T-helper 22 cell (primary cell): ENCODE measurements at places on chromosomes 7 and 10.

DNA sequence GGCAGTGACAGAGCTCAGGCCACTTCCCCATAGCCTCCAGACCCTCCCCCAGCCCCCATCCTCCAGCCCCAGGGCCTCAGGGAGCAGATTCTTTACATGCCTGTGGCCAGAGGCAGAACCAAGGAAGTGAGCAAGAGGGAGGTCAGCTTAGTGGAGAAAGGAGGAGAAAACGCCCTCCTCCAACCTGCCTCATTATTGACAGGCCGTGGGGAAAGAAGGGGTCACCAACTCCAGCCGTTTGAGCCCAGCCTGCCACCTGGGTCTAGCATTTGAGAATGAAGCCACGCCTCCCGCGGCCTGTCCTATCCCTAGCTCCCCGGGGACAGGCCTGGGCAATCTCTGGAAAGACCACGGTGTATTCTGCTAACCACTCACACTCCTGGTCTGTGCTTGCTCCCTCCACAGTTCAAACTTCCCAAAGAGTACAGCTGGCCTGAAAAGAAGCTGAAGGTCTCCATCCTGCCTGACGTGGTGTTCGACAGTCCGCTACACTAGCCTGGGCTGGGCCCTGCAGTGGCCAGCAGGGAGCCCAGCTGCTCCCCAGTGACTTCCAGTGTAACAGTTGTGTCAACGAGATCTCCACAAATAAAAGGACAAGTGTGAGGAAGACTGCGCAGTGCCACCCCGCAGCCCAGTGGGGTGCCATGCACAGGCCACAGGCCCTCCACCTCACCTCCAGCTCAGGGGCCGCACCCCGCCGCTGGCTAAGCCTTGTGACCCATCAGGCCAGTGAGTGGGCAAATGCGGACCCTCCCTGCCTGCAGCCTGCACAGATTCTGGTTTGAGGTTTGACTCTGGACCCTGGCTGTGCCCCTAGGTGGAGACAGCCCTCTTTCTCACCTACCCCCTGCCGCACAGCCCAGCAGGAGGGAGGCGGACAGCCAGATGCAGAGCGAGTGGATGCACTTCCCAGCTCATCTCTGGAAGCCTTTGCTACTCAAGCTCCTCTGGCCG is 14.3 kb upstream of the TRIM8 start:
- no peak for DNase-seq

GRCh38 chr7:7125963-7126362 is 56.4 kb upstream of the C1GALT1 start:
- DNase-seq, result no peak

- DNase-seq, result peak; percentile 66
These were observed 438.1 kb upstream of the GALNT17 start for GRCh38 chr7:70693686-70694433.

DNA sequence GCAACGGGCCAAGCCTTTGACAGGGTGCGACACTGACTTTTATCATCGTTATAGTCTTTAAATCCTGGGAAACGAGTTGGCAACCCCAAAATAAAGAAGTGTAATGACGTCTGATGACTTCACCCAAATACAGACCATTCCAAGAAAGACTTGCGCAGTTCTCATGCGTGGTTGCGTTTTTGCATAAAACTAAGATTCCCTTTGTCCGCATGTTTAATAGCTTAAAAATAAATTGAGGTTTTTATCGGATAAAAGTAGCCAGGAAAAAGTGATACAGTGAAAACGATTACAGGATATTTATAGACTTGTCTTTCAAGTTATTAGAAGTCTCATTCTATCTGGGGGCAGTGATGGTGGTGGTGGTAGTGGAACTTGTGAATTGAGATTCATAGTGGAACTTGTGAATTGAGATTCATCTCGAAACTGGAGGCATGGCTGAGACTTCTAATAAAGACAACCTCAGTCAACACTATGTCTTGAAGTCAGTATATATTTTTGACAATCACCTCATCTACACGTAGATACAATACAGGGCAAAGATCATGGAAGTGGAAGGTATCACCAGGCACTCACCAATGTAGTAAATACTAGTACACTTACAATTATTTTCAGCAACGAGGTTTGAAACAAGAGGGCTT is 1.2 kb upstream of the NAMPT start:
- DNase-seq, result no peak

- DNase-seq, result no peak
These were observed 18.9 kb upstream of the SEMA3D start for GRCh38 chr7:85205754-85206153.

DNA sequence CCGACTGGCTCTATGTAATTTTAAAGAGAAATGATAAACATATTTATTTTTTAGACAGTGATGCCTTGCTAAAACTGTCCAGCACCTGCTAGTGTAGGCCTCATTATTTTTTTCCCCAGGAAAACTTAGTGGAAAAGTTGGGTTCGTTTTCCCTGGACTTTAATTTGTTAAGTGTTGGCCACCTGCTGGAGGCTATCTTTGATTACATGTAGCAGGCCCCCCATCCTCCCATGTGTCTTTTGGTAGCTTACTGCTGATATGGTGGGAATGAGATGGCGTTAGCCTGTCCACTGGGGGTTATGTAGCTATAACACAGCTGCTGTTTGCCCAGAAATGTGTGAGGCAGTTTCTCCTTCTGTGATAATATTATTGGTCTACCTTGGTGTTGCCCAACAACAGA is 265.0 kb downstream of the SORCS3 start:
- DNase-seq, result no peak

DNA sequence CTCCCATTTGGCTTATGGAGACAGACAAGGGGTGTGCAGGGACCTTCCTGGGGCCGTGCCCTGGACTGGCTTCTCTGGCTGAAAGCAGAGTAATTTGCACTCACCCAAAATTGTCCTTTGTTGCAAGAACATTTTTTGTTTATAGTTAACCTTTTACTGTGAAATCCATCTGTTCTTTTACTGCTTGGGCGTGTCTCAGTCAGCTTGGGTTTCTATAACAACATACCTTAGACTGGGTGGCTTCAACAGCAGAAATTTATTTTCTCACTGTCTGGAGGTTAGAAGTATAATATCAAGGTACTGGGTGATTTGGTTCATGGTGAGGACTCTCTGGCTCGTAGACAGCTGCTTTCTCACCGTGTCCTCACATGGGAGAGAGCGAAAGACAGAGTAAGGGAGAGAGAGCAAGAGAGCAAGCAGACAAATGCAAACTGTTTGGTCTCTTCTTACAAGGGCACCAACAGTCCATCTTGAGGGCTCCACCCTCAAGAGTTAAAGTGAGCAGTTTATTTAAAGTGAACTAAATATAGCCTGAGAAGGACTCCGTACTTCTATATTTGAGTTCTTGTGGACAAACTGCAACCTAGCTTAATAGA is 131.0 kb upstream of the NPY start:
- no peak for DNase-seq
